ENCODE measurements at places on chromosomes 1 and 21.

GRCh38 chr1:81414488-81415015, 386.2 kb upstream of the ADGRL2 start:
- DNase-seq, result peak; percentile 37

GRCh38 chr1:9233241-9233941, 1.2 kb upstream of the H6PD start:
- peak; percentile 10 for DNase-seq

- DNase-seq, result peak; percentile 77
These were observed 31.6 kb upstream of the UBE2U start for GRCh38 chr1:64171797-64172281.

GRCh38 chr1:245345191-245345884, 190.6 kb downstream of the KIF26B start:
- DNase-seq, result no peak

- DNase-seq, result no peak
These were observed 683 bp downstream of the LRRC8D start for GRCh38 chr1:89821322-89822108.

- DNase-seq, result no peak
These were observed 224.0 kb downstream of the FGGY start for GRCh38 chr1:59520827-59521418.

DNA sequence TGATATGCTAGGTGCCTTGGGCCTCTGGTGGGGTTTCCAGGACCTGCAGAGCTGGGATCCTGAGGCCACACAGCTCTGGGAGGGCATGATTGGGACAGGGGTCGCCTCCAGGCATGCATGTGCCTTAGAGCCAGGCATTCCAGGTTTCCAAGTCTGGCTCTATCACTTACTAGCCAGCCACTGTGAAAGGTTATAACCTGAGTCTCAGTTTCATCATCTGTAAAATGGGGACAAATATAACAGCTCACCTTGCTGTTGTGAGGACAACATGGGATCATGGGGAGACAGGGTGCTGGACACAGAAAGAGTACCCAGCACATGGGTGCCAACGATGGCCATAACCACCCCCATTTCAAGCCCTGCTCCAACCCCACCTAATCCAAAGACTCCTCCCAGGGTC, 2.7 kb downstream of the CHI3L1 start:
- no peak for DNase-seq

All from bronchial epithelial cell (primary cell).